ENCODE measurements at places on chromosomes 11 and 22.

DNA sequence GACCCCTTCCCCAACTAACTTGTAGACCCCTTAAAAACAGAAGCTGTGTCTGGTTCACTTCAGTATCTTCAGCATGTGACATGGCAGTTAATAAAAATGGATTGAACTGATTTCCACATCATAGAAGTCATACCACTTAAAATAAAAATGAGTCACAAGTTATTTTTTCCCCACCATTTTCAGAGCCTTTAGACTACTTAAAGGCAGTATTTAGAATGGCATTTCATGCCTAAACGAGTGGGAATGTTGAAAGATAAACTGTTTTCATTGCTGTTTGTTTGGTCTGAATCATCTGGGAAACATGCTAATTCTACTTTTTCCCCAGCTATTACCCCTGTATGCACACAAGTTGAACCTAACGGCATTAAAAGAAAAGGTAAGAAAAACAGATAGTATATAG lies 324.0 kb downstream of the RAB38 start:
- no peak for DNase-seq

DNA sequence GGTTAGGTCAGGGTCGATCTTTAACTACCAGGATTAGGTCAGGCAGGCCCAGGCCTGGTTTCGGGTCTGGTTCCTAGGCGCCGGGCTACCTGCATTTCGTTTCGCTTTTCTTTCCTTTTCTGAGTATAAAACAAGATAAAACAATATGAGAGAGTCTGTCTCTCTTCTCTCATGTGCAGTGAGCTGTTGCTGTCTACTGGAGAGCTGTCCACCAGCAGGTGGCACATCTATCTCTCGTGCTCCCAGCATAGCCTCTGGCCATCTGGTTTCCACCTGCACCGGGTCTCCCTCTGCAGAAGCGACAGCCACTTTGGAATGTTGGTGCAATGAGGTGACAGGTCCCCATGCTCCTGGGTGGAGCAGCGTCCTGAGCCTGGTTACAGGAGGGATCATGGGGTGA lies 27.6 kb downstream of the RIBC2 start:
- peak; percentile 67 for DNase-seq

DNA sequence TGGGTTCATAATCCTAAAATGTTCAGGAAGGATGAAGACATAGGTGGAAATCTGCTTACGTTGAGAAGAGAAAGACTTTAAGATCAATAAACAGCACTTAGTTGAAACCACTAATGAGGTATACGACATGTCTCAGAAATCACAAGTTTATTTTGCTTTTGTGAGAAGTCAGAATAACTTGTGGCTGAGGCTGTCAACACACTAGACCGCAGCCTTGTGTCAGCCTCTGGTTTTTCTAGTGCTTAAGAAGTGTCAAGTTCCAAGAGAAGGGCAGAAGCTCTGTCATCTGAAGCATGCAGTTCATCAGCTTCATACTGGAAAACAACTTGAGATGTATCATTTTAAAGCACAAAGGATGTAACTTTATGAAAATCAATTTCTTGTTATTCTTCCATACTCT lies 420.9 kb downstream of the METTL15 start:
- no peak for DNase-seq

- no peak for DNase-seq
Observed at GRCh38 chr22:32618441-32619140, 144.0 kb downstream of the FBXO7 start.

DNA sequence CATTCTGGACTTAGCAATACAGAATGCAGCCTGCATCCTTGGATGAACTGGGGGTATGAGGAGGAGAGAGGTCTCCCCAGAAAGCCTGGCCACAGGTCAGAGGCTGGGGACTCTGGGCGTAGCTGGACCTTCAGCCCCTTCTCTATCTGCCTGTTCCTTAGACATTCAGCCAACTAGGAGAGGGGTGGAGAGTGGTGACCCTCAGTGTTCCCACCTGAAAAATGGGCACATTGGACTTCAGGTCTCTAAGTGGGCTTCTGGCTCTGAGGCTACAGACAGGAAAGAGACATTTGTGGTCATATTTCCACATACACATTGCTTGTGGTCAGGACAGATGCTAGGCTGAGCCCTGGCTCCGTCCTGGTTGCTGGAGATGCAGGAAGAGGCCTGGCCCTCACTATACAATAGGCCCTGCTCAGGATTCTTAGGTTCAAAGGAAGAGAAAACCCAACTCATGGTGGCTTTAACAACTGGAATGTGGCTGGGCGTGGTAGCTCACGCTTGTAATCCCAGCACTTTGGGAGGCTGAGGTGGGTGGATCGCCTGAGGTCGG lies 30.1 kb upstream of the CBX7 start:
- DNase-seq, result no peak

DNA sequence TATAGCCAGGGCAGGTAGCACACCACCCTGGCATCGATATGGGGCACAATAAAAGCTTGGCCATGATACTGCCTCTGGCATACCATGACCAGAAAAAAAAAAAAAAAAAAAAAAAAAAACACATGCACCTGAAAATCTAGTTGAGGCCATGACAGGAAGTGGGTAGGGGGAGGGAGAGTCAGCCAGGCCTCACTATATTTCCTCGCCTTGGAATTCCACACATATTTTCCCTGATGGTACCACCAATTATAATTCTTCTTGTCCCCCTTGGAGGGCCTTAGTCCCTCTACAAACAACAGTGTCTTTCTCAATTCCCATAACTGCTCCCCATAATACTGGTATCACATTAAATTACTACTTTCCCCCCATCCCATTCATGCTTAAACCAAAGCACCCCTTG lies 12.6 kb upstream of the CHKA start:
- no peak for DNase-seq

DNA sequence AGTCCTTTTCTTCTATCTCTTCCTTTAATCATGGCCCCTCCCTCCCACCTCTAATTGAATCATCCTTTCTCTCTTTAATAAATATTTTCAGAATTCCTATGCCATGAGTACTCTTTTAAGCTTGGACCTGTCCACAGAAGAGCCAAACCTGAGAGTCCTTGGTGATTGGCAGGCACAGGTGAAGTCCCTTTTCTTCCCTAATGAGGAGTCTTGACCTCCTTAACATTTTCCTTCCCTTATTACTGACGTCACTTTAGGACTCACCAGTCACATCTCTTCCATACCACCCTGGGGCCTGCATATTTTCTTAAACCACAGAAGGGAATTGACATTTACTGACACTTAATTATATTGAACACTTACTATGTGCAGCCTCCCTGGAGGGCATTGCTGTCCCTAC lies 41.0 kb upstream of the RASSF10 start:
- DNase-seq, result no peak

GRCh38 chr11:131609337-131609736 lies 238.9 kb downstream of the NTM start:
- DNase-seq, result no peak

Measured in hematopoietic multipotent progenitor cell treated with erythropoietin and hydrocortisone succinate and interleukin-3 and kit ligand, for 6 days (in vitro differentiated cells).